ENCODE measurements at places on chromosomes 16 and 17.

GRCh38 chr17:50684288-50684611 is 23.5 kb downstream of the ANKRD40 start:
- DNase-seq = no peak

DNA sequence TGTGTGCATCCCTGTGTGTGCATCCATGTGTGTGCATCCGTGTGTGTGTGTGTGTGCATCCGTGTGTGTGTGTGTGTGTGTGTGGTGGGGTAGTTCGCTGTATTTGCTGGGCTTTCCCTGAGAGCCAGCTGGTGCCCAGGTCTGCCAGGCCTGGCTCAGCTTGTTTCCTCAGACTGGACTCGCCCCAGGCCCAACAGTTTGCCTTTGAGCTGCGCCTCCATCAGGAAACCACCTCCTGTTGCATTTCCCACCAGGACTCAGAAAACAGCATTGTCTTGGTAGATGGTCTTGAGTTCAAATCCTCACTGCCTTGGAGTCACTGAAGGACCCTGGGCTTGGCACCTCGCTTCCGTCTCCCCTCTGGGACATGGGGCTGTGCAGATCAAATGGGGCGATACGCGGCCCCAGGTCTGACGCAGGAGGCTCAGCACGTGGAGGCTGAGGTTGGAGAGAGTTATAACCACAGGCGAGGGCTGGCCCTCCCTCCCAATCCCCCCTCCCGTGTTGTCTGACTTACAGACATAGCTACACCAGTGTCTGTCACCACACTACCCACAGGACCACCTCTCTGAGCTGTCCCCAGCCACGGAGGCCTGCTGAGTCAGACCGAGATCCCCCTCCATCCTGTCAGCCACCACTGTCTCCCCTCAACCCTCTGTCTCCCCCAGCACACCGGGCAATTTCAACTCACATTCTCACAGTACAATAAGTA is 4.7 kb downstream of the ITGAE start:
- peak; percentile 67 for DNase-seq

DNA sequence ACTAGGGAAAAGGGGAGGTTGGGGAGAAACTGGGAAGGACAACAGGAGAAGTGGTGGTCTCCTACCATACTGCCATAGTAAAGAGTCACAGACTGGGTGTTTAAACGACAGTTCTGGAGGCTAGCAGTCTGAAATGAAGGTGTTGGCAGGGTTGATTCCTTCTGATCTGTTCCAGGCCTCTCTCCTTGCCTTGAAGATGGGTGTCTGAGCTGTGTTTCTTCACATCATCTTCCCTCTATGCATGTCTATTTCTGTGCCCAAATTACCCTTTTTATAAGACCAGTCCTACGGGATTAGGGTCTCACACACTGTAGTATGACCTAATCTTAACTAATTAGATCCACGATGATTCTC is 79.8 kb upstream of the TMEM97 start:
- no peak for DNase-seq

- no peak for DNase-seq
Observed at GRCh38 chr17:72730077-72730476, 362.4 kb downstream of the SLC39A11 start.

DNA sequence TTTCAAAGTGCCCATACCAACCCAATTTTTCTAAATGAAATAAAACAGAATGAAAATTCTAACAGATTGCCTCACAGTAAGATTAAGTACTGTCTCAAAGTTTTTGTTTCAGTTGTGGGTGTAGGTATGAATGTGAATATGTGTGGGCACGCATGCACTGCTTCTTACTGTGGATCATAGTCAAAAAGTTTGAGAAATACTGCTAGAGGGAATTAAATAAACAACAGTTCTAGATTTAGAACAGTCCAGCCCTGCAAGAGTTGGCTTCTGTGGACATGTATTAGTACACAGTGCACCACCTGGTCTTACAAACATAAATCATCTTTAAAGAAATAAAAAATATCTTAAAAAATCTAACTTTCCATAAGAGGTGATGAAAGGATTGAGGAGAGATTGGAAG is 8.4 kb downstream of the ZNF652 start:
- DNase-seq = no peak

Data from stimulated activated CD4-positive, alpha-beta T cell treated with anti-CD3 and anti-CD28 coated beads, Interleukin-15, amount 100 ng/mL, for 48 hours (primary cell).